ENCODE measurements at places on chromosomes 12 and 14. TPM values are rescaled to one million over a fixed set of nuclear protein-coding genes. Genes with fewer than 3 reads are reported as not detected.

GLTP gene
- total RNA-seq: 21.9 TPM

FLVCR2 gene
- total RNA-seq: 3.7 TPM

- no peaks in the 10 kb centered on the region for H3K36me3 ChIP-seq
- no peak for DNase-seq
- peaks cover 4% of the 10 kb centered on the region for H3K27me3 ChIP-seq
- H3K4me3 ChIP-seq: no peak overlapping the region
These were observed 632 bp downstream of the NYNRIN start for GRCh38 chr14:24399447-24399822.

C14orf39 gene
- not detected for total RNA-seq

- H3K27ac ChIP-seq: no peak overlapping the region
- H3K36me3 ChIP-seq: peaks cover 34% of the 10 kb centered on the region
- DNase-seq: no peak
These were observed 25.2 kb upstream of the PNMA1 start for GRCh38 chr14:73739174-73739898.

GRCh38 chr12:114836609-114837008 is 152.6 kb upstream of the TBX3 start:
- H3K27ac ChIP-seq: no peak overlapping the region
- no peak overlapping the region for H3K4me3 ChIP-seq
- no peak for DNase-seq
- no peaks in the 10 kb centered on the region for H3K4me1 ChIP-seq
- no peaks in the 10 kb centered on the region for H3K27me3 ChIP-seq
- H3K36me3 ChIP-seq: no peaks in the 10 kb centered on the region

- H3K4me1 ChIP-seq: no peaks in the 10 kb centered on the region
- DNase-seq: no peak
- no peaks in the 10 kb centered on the region for H3K27me3 ChIP-seq
- H3K36me3 ChIP-seq: peaks cover 4% of the 10 kb centered on the region
These were observed 8.2 kb downstream of the SPRYD3 start for GRCh38 chr12:53070877-53071492.

A2M gene
- 3.5 TPM for total RNA-seq

DYNLL1 gene
- 249 TPM for total RNA-seq

DNA sequence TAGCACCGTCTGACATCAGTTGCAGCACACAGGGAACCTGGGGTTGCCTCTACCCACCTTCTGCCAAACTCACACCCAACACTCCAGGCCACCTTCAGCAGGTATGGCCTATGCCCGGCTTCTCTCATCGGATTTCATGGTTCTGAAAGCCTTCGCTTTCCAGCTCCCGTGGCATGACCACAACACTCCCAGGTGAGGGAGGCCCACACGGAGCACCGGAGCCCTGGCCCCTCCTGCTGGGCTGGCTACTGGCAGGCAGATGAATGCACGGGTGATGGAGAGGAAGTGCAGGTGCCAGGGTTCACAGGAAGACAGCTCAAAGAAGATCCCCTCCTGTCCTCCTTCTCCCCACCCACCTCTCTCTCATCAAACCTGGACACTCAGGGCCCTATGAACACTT is 37.2 kb downstream of the CACNA2D4 start:
- H3K4me3 ChIP-seq: no peak overlapping the region
- H3K36me3 ChIP-seq: no peaks in the 10 kb centered on the region
- H3K27ac ChIP-seq: no peak overlapping the region
- H3K4me1 ChIP-seq: no peaks in the 10 kb centered on the region

DNA sequence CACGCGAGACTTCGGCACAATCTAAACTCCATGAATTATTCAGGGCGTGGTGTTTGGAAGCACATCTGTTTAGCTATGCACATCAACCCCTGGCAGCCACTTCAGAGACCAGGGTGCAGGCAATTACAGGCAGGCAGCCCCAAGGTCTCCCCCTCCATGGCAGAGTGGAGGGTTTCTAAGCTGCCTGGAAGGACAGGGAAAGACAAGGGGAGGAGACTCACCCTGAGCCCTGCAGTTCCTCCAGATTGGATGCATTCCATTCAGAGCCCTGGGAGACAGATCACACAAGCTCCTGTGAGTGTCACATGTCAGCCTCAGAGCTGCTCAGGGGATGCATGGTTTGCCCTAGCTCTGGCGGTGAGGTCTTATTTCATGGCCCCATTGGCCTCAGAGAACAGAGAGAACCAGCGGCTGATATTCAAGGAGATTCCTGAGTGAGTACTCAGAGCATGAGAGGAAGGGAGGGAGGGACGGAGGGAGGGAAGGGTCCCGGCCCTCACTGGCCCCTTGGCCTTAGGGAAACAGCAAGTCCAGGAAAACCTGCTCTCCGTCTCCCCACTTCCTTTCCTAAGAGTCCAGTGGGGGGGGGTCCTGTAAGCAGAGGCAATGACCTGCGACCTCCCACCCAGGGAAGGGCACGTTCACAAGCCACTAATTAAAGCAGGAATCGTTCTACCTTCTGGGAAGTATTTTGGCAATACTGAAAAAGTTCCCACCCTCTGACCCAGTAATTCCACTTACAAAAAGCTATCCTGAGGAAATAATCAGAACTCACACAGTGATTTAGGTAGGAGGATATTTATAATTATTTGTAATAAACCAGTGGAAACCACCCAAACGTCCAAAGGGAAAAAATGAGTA is 55.1 kb downstream of the SSH1 start:
- H3K4me3 ChIP-seq: no peak overlapping the region
- no peak overlapping the region for H3K27ac ChIP-seq
- peaks cover 53% of the 10 kb centered on the region for H3K36me3 ChIP-seq
- DNase-seq: no peak
- H3K27me3 ChIP-seq: no peaks in the 10 kb centered on the region

AKAP3 gene
- 1.5 TPM for total RNA-seq

CDK17 gene
- 24.1 TPM for total RNA-seq

- peaks cover 36% of the 10 kb centered on the region for H3K4me1 ChIP-seq
- DNase-seq: no peak
- peak overlapping the region; percentile 65 for H3K4me3 ChIP-seq
- H3K27ac ChIP-seq: peak overlapping the region; percentile 81
These were observed 10.3 kb upstream of the INF2 start for GRCh38 chr14:104678901-104679705.

DNA sequence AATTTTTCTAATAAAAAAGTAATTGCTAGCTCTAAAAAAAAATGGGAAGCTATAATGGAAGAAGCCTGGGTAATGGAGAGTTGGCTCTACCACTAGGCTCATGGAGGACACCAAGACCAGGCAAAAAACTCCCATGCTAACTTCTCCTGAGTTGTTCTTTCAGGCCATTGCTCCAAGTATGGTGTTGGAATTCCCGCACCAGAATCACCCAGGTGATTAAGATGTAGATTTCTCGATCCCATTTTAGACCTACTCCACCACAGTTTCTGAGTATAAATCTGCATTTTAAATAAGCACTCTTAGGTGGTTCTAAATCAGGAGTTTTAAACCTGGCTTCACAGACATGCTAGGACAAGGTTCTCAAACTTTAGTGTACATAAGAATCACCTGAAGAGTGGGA is 221.0 kb downstream of the EMP1 start:
- H3K27ac ChIP-seq: no peak overlapping the region
- H3K27me3 ChIP-seq: no peaks in the 10 kb centered on the region
- no peaks in the 10 kb centered on the region for H3K4me1 ChIP-seq
- no peaks in the 10 kb centered on the region for H3K36me3 ChIP-seq
- H3K4me3 ChIP-seq: no peak overlapping the region
- no peak for DNase-seq

GRCh38 chr12:68595241-68595640 is 15.5 kb upstream of the RAP1B start:
- H3K36me3 ChIP-seq: no peaks in the 10 kb centered on the region
- peaks cover 8% of the 10 kb centered on the region for H3K4me1 ChIP-seq
- no peak overlapping the region for H3K27ac ChIP-seq
- H3K4me3 ChIP-seq: no peak overlapping the region
- no peak for DNase-seq
- no peaks in the 10 kb centered on the region for H3K27me3 ChIP-seq

DNA sequence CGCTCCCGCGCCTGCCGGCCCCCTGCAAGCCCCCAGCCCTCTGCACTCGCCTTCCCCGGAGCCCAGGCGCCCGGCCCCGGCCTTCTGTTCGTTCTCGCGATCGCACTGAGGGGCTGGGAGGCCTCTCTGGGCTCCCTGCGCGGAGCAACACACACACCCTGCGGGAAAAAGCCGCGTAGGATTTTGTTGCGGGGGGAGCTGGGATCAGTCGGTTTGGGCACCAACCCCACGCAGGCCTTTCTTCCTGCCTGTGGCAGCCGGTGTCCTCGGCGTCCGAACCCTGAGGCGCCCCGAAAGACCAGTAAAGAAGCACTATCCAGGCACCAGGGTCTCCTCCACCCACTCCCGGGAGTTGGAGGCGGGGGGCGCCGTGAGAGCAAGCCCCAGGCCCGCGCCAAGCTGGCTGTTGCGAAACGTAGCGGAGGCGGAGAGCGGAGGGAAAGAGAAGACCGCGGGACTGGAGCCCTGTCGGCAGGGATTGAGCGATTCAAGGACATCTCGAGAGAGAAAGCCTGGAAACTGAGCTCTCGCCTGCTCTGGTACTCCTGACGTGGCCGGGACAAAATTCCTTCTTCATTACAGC is 1.9 kb upstream of the HOXC5 start:
- H3K36me3 ChIP-seq: no peaks in the 10 kb centered on the region
- H3K4me3 ChIP-seq: no peak overlapping the region
- peaks cover 36% of the 10 kb centered on the region for H3K27me3 ChIP-seq

GRCh38 chr12:946631-947030 is 2.9 kb downstream of the RAD52 start:
- peak overlapping the region; percentile 27 for H3K27ac ChIP-seq
- DNase-seq: peak; percentile 24
- no peaks in the 10 kb centered on the region for H3K27me3 ChIP-seq
- H3K4me1 ChIP-seq: peaks cover 6% of the 10 kb centered on the region

DNA sequence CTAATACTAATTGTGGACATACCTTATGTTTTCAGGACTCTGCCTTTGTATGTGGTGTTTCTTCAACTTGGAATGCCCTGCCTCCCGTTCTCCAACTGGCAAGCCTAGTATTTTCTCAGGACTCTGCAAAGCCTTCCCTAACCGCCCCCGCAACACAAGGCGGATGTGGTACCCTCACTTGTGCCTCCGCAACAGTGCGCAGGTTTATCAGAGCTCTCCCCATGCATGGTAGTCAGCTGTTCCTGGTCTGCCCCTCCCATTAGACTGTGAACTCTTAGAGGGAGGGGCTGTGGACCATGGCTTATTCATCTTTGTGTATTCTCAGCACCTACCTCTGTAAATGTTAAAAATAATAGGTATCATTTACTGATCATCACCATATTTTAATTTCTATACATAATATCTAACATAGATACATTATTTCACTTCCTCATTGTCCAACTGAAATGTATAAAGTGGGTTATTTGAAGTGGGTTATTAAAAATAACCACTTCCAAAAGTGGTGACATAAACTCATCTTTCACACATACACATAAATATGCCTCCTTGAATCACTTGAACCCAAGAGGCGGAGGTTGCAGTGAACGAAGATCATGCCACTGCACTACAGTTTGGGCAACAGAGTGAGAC is 9.0 kb downstream of the LPAR5 start:
- no peak for DNase-seq
- no peaks in the 10 kb centered on the region for H3K36me3 ChIP-seq
- no peaks in the 10 kb centered on the region for H3K27me3 ChIP-seq
- H3K4me1 ChIP-seq: peaks cover 26% of the 10 kb centered on the region

- H3K36me3 ChIP-seq: no peaks in the 10 kb centered on the region
- no peak overlapping the region for H3K27ac ChIP-seq
- no peak for DNase-seq
- no peaks in the 10 kb centered on the region for H3K27me3 ChIP-seq
- H3K4me3 ChIP-seq: no peak overlapping the region
These were observed 280.4 kb upstream of the GARIN6 start for GRCh38 chr12:99367181-99367580.

TOMM20L gene
- not detected for total RNA-seq

GRCh38 chr12:17020765-17021164 is 414.8 kb upstream of the LMO3 start:
- DNase-seq: no peak
- H3K36me3 ChIP-seq: no peaks in the 10 kb centered on the region
- H3K4me1 ChIP-seq: no peaks in the 10 kb centered on the region
- no peak overlapping the region for H3K4me3 ChIP-seq
- H3K27me3 ChIP-seq: no peaks in the 10 kb centered on the region
- no peak overlapping the region for H3K27ac ChIP-seq

GRCh38 chr14:106277503-106277902 is 751.1 kb downstream of the TMEM121 start:
- H3K27ac ChIP-seq: no peak overlapping the region
- H3K4me1 ChIP-seq: no peaks in the 10 kb centered on the region
- DNase-seq: no peak
- H3K27me3 ChIP-seq: peaks cover 3% of the 10 kb centered on the region
- H3K4me3 ChIP-seq: no peak overlapping the region

- peak overlapping the region; percentile 59 for H3K27ac ChIP-seq
- no peaks in the 10 kb centered on the region for H3K27me3 ChIP-seq
- H3K4me3 ChIP-seq: peak overlapping the region; percentile 25
- H3K4me1 ChIP-seq: peaks cover 6% of the 10 kb centered on the region
- peak; percentile 48 for DNase-seq
- H3K36me3 ChIP-seq: no peaks in the 10 kb centered on the region
These were observed 53.5 kb downstream of the SLC38A6 start for GRCh38 chr14:61034416-61035120.

DNA sequence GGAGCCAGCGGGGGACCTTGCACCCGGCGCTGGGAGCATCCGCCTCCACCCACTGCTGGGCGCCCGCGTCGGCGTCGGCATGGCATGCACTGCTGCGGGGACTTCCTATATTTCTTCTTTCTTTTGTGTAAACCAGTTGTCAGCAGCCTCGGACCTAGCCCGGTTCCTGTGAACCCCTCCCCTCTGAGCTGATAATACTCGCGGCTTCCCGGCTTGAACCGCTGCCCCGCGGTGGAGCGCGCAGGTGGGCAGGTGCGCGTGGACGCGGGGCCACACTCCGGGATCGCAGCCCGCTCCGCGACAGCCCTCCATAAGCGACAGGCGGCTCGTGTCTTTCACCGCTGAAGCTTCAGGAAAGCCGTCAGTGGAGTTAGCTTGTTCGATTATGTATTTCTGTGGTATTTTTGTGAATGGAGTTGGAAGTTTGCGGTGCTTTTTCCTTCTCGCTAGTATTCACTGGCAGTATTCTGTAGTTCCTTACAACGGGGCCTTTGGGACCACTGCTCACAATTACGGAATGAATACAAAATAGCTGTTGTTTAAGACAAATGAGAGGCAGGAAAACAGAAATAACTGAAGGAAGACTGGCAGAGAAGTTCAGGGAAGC is 870 bp downstream of the BMAL2 start:
- peak overlapping the region; percentile 85 for H3K4me3 ChIP-seq
- peaks cover 46% of the 10 kb centered on the region for H3K4me1 ChIP-seq
- H3K27ac ChIP-seq: peak overlapping the region; percentile 89

DNA sequence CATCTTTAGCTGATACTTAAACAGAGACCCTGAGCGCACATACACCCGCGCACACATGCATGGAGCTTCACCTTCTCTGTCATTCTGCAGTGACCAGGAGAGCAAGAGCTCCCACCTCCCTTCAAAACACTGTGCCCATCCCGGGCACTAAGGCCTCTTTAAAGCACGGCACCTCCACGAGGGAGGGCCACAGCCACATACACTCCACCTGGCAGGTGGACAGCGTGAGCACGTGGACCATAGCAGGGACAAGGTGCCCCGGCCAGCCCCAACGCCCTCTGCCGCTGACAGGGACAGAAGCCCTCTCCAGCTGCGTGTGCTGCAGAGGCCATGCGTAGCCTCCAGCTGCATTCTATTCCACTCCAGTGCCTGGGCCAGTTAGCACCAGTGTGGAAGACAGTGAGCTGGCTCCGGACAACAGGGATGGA is 5.4 kb downstream of the GAPDH start:
- no peak overlapping the region for H3K27ac ChIP-seq
- peak overlapping the region; percentile 28 for H3K4me3 ChIP-seq
- H3K4me1 ChIP-seq: peaks cover 26% of the 10 kb centered on the region

- H3K4me3 ChIP-seq: peak overlapping the region; percentile 17
- DNase-seq: no peak
- no peaks in the 10 kb centered on the region for H3K36me3 ChIP-seq
- peaks cover 33% of the 10 kb centered on the region for H3K4me1 ChIP-seq
- peak overlapping the region; percentile 81 for H3K27ac ChIP-seq
- no peaks in the 10 kb centered on the region for H3K27me3 ChIP-seq
These were observed 41.6 kb downstream of the ITPK1 start for GRCh38 chr14:93073910-93074769.

TNFRSF1A gene
- 16.5 TPM for total RNA-seq

Data from GM12878 (cell line).